ENCODE measurements at places on chromosomes 12 and 14.
A peak's percentile ranks its signal among the peaks of the same experiment; 100 is the strongest.

GRCh38 chr12:113194971-113195391 lies 9.5 kb downstream of the RITA1 start:
- no peak for DNase-seq
- H3K4me1 ChIP-seq: no peaks in the 10 kb centered on the region
- H3K27me3 ChIP-seq: no peaks in the 10 kb centered on the region
- H3K27ac ChIP-seq: no peak overlapping the region

GRCh38 chr14:104887623-104888488 lies 22.8 kb downstream of the CEP170B start:
- no peak overlapping the region for H3K27ac ChIP-seq
- H3K4me1 ChIP-seq: no peaks in the 10 kb centered on the region
- H3K4me3 ChIP-seq: no peak overlapping the region
- DNase-seq: no peak
- no peaks in the 10 kb centered on the region for H3K27me3 ChIP-seq

DNA sequence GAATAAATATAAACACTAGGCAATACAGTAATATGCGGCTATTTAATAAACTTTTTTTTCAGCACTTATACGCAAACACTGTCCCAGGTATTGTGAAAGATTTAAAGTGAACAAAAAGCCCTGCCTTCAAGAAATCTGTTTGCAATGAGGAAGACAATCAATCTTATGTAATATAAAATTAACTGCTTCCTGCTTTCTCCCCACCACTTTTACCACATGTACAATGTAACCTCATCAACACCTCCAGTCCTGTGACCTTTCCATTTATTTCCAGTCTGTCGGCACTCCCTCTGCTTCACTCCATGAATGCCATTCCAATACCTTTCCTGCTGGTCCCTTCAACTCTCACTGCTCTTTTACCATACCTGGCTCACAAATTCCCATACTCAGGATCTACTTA lies 10.5 kb downstream of the SNX6 start:
- H3K4me1 ChIP-seq: peaks cover 4% of the 10 kb centered on the region
- no peaks in the 10 kb centered on the region for H3K27me3 ChIP-seq
- H3K4me3 ChIP-seq: no peak overlapping the region
- DNase-seq: no peak

- no peaks in the 10 kb centered on the region for H3K4me1 ChIP-seq
- no peak overlapping the region for H3K27ac ChIP-seq
- H3K36me3 ChIP-seq: no peaks in the 10 kb centered on the region
Observed at GRCh38 chr12:68557011-68557730, 53.5 kb upstream of the RAP1B start.

GRCh38 chr12:38386205-38386985 lies 69.8 kb downstream of the ALG10B start:
- no peaks in the 10 kb centered on the region for H3K36me3 ChIP-seq
- no peak for DNase-seq
- no peaks in the 10 kb centered on the region for H3K4me1 ChIP-seq
- no peaks in the 10 kb centered on the region for H3K27me3 ChIP-seq

- no peaks in the 10 kb centered on the region for H3K27me3 ChIP-seq
- DNase-seq: peak; percentile 76
- H3K4me1 ChIP-seq: peaks cover 9% of the 10 kb centered on the region
- H3K27ac ChIP-seq: peak overlapping the region; percentile 97
- H3K36me3 ChIP-seq: no peaks in the 10 kb centered on the region
Observed at GRCh38 chr12:132827763-132828703, 636 bp downstream of the GOLGA3 start.

DNA sequence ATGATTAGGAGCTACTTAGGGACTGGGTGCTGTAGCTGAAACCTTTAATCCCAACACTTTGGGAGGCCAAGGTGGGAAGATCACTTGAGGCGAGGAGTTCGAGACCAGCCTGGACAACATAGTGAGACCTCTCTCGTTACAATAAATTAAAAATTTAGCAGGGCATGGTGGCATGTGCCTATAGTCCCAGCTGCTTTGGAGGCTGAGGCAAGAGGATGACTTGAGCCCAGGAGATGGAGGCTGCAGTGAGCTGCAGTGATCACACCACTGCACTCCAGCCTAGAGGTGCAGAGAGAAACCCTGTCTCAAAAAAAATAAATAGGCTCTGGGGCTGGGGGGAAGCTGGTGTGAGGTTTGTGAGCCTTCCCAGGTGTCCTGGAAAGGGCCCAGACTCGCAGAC lies 97.2 kb downstream of the FBXL14 start:
- no peak overlapping the region for H3K4me3 ChIP-seq
- H3K27ac ChIP-seq: peak overlapping the region; percentile 46
- peaks cover 3% of the 10 kb centered on the region for H3K4me1 ChIP-seq
- no peaks in the 10 kb centered on the region for H3K27me3 ChIP-seq

- no peaks in the 10 kb centered on the region for H3K36me3 ChIP-seq
- H3K27ac ChIP-seq: peak overlapping the region; percentile 56
Observed at GRCh38 chr14:101475456-101476257, 85.6 kb upstream of the DIO3 start.

- H3K36me3 ChIP-seq: no peaks in the 10 kb centered on the region
- no peak overlapping the region for H3K27ac ChIP-seq
- H3K4me3 ChIP-seq: no peak overlapping the region
- H3K4me1 ChIP-seq: peaks cover 8% of the 10 kb centered on the region
Observed at GRCh38 chr14:61549425-61549824, 145.9 kb upstream of the HIF1A start.

GRCh38 chr14:91570021-91570420 lies 59.9 kb upstream of the PPP4R3A start:
- H3K4me1 ChIP-seq: no peaks in the 10 kb centered on the region
- no peaks in the 10 kb centered on the region for H3K36me3 ChIP-seq
- H3K27me3 ChIP-seq: no peaks in the 10 kb centered on the region
- DNase-seq: no peak
- no peak overlapping the region for H3K4me3 ChIP-seq

GRCh38 chr14:63343878-63344277 lies 25.1 kb upstream of the GPHB5 start:
- H3K27me3 ChIP-seq: no peaks in the 10 kb centered on the region
- H3K36me3 ChIP-seq: no peaks in the 10 kb centered on the region
- H3K4me3 ChIP-seq: no peak overlapping the region
- DNase-seq: no peak

GRCh38 chr14:20866963-20867362 lies 24.2 kb upstream of the RNASE3 start:
- no peaks in the 10 kb centered on the region for H3K36me3 ChIP-seq
- no peak overlapping the region for H3K27ac ChIP-seq
- no peaks in the 10 kb centered on the region for H3K27me3 ChIP-seq
- H3K4me3 ChIP-seq: no peak overlapping the region
- no peaks in the 10 kb centered on the region for H3K4me1 ChIP-seq
- no peak for DNase-seq

DNA sequence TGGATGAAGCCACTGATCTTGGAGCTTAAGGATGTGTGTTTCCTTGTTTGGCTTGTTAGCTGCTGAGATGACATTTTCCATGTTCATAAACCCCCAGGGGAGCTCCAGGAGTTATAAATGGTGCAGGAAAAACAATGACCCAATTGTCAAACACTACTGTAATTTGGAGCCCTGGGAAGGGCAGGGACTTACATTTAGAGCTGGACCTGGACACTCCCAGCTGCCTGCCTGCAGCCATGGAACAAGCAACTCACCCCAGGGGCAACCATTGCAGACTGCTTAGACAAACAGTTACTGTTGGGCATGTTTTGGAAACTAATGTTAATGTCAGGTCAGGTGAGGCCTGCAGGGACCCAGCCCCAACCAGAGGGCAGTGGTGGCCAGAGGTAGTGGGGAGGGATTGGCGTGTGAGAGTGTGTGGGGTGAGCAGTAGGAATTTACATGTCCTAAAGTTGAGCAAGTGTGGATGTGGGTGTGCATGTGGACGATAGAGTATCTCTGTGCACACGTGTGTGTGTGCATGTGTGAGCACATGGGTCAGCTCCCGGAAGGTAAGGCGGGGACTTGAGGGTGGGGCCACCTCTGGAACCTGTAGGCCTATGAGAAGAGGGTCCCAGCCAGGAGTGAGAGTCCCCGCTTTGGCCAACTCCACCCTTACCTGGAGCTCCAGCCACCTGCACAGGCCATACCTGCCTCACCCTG lies 86.4 kb upstream of the NOS1 start:
- no peak overlapping the region for H3K27ac ChIP-seq
- no peaks in the 10 kb centered on the region for H3K36me3 ChIP-seq
- H3K4me1 ChIP-seq: no peaks in the 10 kb centered on the region
- DNase-seq: peak; percentile 29
- H3K4me3 ChIP-seq: no peak overlapping the region

DNA sequence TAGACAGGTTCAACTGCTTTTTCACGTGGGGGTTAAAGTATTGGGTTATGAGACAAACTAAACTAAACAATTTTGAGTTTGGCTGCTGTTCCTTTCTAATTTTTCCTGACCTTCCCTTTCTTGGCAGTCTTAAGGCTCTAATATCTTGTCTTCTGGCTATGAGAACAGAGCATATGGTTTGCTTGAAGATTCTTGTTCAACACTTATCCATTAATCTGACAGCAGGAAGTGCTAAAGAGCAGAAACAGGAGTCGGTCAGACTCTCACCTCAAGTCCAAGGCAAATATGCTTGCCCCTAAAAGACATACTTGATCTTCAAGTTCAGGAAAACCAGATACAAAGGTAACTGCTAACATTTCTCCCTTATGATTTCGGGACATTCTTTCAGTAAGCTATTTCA lies 52.6 kb upstream of the KCNJ8 start:
- H3K4me1 ChIP-seq: no peaks in the 10 kb centered on the region
- DNase-seq: no peak
- no peak overlapping the region for H3K27ac ChIP-seq
- H3K27me3 ChIP-seq: no peaks in the 10 kb centered on the region
- no peaks in the 10 kb centered on the region for H3K36me3 ChIP-seq

DNA sequence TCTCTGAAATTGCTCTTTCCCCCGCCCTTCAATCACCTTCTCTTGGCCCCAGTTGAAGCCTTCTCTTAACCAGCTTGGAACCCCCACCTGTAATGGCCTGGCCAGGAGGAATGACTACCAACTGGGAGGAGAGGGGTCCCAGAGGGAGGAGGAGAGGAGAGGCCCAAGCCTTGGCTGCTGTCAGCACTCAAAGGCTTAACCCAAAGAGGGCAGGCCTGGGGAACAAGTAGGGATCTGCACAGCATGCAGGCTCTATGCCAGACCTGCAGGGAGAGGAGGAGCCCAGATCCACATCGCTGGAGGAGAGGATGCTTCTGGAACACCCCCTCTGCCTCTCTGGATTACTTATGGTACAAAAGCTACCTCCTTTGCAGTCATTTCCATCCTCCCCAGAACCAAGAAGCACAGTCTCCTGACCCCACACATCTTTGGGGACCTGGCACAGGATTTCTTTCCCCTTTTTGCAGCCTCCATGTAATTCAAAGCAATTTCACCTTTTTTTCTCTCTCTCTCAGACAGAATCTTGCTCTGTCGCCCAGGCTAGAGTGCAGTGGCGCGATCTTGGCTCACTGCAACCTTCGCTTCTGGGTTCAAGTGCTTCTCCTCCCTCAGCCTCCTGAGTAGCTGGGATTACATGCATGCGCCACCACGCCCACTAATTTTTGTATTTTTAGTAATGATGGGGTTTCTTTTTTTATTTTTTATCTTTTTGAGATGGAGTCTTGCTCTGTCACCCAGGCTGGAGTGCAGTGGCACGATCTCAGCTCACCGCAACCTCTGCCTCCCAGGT lies 6.2 kb downstream of the RARG start:
- no peaks in the 10 kb centered on the region for H3K36me3 ChIP-seq
- no peak for DNase-seq
- H3K27me3 ChIP-seq: no peaks in the 10 kb centered on the region
- no peak overlapping the region for H3K4me3 ChIP-seq
- H3K4me1 ChIP-seq: peaks cover 5% of the 10 kb centered on the region
- H3K27ac ChIP-seq: no peak overlapping the region

GRCh38 chr12:46149079-46149464 lies 119.8 kb downstream of the SLC38A1 start:
- peak overlapping the region; percentile 53 for H3K27ac ChIP-seq
- H3K36me3 ChIP-seq: no peaks in the 10 kb centered on the region
- H3K4me1 ChIP-seq: no peaks in the 10 kb centered on the region
- no peak for DNase-seq
- no peak overlapping the region for H3K4me3 ChIP-seq
- no peaks in the 10 kb centered on the region for H3K27me3 ChIP-seq

GRCh38 chr12:112599871-112600270 lies 181.1 kb downstream of the PTPN11 start:
- no peaks in the 10 kb centered on the region for H3K4me1 ChIP-seq
- no peak overlapping the region for H3K4me3 ChIP-seq
- H3K27me3 ChIP-seq: no peaks in the 10 kb centered on the region
- H3K27ac ChIP-seq: no peak overlapping the region
- H3K36me3 ChIP-seq: no peaks in the 10 kb centered on the region
- DNase-seq: no peak

GRCh38 chr14:58353516-58354299 lies 42.0 kb upstream of the TOMM20L start:
- H3K27ac ChIP-seq: no peak overlapping the region
- H3K36me3 ChIP-seq: peaks cover 12% of the 10 kb centered on the region
- H3K27me3 ChIP-seq: no peaks in the 10 kb centered on the region
- no peaks in the 10 kb centered on the region for H3K4me1 ChIP-seq

- no peaks in the 10 kb centered on the region for H3K27me3 ChIP-seq
- no peak overlapping the region for H3K27ac ChIP-seq
- DNase-seq: no peak
- H3K4me1 ChIP-seq: no peaks in the 10 kb centered on the region
- no peak overlapping the region for H3K4me3 ChIP-seq
Observed at GRCh38 chr14:99424306-99424877, 56.3 kb downstream of the SETD3 start.

GRCh38 chr14:75673345-75674035 lies 12.4 kb downstream of the TTLL5 start:
- no peak overlapping the region for H3K27ac ChIP-seq
- no peak overlapping the region for H3K4me3 ChIP-seq
- H3K27me3 ChIP-seq: no peaks in the 10 kb centered on the region
- no peak for DNase-seq
- no peaks in the 10 kb centered on the region for H3K36me3 ChIP-seq

- H3K27ac ChIP-seq: no peak overlapping the region
- no peak overlapping the region for H3K4me3 ChIP-seq
- DNase-seq: no peak
- no peaks in the 10 kb centered on the region for H3K4me1 ChIP-seq
Observed at GRCh38 chr14:87205811-87206210, 787.2 kb downstream of the GALC start.

DNA sequence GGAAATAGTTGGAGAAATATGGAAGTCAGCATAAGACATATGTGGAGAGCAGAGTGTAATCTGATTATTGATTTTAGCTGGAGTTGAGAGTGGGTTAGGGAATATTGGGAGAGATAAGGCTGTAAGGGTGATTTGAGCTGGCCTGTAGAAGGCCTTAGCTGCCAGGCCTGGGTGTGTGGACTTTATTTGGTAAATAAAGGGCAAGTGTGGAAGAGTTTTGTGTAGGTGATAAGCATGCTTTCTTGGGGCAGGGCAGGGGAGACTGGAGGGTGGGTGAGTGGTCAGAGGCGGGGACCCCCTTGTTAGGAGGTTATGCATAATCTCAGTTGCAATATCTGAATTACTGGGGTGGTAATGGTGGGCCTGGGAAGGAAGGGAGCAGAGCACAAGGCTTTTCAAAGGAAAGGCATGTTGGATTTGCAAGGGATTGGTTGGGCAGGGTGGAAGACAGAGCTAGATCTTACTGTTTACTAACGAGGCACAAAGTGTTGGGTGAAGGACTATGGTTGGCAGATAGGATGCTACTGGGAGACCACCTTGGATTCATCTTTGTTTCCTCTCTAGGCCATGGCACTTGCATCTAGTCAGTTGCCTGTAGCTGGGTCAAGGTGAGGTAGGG lies 5.5 kb downstream of the KHNYN start:
- H3K36me3 ChIP-seq: peaks cover 29% of the 10 kb centered on the region
- no peak for DNase-seq
- H3K27me3 ChIP-seq: no peaks in the 10 kb centered on the region
- no peak overlapping the region for H3K4me3 ChIP-seq

GRCh38 chr12:570435-570920 lies 92.8 kb downstream of the NINJ2 start:
- H3K4me1 ChIP-seq: peaks cover 5% of the 10 kb centered on the region
- H3K27ac ChIP-seq: peak overlapping the region; percentile 95
- no peaks in the 10 kb centered on the region for H3K36me3 ChIP-seq
- peak overlapping the region; percentile 55 for H3K4me3 ChIP-seq
